AG10803 (cell line): ENCODE measurements at places on chromosomes 6 and 20.

DNA sequence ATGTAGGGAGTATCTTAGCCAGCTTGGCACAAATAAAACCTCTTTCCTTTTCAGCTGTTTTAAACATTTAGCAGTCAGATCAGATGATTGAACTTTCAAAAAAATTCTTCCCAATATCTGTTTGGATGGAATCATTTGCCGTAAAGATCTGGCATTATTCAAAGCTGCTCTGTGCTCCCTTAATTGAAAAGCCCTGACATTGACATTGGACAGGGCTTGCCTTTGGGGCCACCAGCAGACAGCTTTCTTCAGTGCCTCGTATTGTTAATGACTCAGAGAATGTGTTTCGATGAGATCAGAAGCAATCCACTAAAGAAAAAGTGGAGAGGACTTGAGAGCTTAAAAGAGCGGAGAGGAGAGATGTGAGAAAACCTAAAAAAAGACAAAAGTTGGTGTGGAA is 343.5 kb downstream of the NRN1 start:
- no peak for DNase-seq

GRCh38 chr6:82097676-82098075 is 149.9 kb downstream of the IBTK start:
- no peak for DNase-seq

DNA sequence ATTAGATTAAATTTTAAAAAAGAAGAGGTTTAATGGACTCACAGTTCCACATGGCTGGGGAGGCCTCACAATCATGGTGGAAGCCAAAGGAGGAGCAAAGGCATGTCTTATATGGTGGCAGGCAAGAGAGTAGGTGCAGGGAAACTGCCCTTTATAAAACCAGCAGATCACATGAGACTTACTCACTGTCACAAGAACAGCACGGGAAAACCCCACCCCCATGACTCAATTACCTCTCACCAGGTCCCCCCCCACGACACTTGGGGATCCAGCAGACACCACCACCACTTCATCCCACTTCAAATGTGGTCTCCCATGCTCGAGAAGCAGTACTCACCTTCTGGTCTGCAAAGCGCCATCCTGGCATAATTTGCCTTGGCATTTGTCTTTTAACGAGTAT is 24.6 kb downstream of the MTFR2 start:
- DNase-seq = no peak

GRCh38 chr20:36574366-36575135 is 1.2 kb downstream of the TGIF2 start:
- DNase-seq = peak; percentile 28

DNA sequence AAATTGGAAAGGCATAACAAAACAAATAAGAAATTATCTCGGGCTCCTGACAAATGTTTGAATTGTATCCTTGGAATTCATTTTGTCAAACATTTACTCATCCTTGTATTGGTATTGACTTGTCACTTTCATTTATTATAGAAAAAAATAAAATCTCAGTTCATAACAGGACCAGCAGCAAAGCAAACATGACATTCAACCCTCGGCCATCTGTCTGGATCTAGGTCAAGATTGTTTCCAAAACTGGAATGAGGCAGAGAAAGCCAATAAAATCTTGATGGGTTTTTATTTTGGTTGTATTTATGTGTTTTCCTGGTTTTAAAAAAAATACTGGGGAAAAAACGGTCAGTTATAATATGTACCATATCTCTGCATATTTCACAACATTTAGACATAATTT is 42.9 kb upstream of the FABP7 start:
- DNase-seq = no peak

DNA sequence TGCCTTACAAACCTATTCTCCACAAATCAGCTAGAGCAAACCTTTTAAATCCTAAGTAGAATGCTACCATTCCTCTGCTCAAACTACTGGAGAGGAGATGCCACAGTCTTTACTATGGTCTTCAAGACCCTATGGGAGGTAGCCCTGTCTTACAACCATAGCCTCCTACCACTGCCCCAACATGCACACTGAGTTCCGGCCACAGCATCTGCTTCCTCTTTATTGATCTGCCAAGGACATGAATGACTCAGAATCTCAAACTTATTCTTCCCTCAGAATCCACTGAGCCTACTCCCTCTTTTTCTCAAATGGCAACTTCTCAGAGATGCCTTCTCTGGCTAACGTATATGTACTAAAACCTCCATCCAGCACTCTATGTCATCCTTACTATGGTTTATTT is 12.2 kb upstream of the ANKEF1 start:
- no peak for DNase-seq

DNA sequence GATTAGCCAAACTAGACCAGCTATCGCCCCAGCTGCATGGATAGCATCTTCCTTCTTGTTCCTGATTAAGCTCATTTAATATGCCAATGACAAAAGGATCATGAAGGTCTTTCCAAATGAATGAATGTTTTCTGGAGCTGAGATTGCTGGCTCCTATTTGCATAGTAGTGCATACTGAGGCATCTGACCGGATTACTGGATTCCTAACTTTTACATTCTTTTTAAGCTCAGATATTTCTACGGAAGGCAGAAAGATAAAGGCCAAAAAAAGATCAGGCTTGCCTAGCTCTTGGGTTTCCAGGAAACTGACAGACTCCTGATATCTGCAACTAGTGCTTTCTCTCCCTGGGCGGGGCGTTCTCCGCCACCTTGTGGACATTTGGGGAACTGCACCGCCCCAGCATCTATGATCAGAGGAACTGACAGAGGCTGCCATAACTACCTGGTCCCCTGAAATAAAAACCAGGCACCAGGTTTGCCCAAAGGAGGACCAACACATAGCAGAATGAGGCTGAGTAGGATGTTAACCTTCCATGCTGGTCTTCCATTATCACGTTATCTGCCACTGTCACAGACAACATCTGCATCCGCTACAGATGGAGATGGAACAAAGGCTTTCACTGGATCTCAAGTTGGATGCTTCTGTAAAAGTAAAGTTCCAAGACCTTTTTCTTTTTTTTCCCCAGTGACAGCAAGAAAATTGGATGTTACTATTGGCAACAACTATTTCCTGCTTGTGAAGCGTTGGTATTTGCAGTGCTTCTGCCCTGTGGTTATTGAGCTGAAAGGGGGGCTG is 33.2 kb downstream of the NT5E start:
- DNase-seq = peak; percentile 75

- peak; percentile 54 for DNase-seq
Observed at GRCh38 chr6:87772597-87773530, 70.8 kb upstream of the AKIRIN2 start.

DNA sequence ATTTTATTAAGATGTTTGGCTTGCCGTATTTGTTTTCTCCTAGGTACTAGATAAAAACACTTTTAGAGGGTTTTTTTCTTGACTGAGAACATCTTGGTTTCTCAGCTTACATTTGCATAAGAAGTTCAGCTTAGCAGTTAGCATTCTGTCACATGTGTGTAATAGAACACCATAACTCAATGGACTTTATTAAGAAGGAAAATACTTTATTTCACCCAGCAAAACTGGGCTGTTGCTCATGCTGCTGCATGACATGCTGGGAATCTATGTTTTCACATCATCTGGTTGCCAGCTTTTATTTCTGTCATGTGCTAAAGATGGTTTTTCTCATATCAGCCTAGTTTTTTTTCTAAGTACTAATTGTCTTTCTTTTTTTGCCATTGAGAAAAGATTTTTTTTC is 144.6 kb downstream of the UTRN start:
- no peak for DNase-seq

DNA sequence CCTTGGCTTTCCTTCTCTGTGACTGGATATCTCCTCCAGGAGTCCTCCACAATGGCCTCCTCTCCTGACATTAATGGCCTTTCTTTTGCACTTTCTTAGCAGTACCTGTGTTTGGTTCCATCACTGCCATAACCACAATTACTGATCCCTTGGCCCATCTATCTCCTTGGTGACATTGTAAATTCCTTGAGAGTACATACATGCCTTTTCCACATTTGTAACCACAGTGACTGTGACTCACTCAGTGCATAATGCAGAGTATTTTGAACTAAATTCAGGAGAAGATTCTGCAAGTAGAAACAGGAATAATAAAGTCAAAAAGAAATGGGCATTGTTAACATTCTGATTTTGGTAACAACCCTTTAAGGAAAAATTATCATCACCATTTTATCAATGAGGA is 197.2 kb upstream of the SOX4 start:
- DNase-seq = peak; percentile 67

GRCh38 chr20:37194621-37195417 is 15.5 kb upstream of the MROH8 start:
- DNase-seq = no peak

- DNase-seq = no peak
Observed at GRCh38 chr6:118630923-118631322, 20.5 kb downstream of the CEP85L start.
